ENCODE measurements at places on chromosomes 13 and 19. TPM values are rescaled to one million over a fixed set of nuclear protein-coding genes. Genes with fewer than 3 reads are reported as not detected.

DNA sequence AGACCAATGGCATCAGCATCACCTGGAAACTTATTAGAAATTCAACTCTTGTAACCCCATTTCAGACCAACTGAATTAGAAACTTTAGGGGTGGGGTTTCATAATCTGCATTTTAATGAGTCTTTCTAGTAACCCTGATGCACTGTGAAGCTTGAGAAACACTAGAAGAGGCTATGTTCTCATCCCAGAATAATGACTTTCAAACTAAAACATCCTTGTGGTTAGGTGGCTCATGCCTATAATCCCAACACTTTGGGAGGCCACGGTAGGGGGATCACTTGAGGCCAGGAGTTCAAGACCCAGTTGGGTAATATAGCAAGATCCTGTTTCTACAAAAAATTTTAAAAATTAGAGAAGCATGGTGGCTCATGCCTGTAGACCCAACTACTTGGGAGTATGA lies 402.4 kb downstream of the DLEU7 start:
- DNase-seq: no peak

GRCh38 chr13:36891752-36892151 lies 28.3 kb downstream of the SMAD9 start:
- DNase-seq: no peak

DNA sequence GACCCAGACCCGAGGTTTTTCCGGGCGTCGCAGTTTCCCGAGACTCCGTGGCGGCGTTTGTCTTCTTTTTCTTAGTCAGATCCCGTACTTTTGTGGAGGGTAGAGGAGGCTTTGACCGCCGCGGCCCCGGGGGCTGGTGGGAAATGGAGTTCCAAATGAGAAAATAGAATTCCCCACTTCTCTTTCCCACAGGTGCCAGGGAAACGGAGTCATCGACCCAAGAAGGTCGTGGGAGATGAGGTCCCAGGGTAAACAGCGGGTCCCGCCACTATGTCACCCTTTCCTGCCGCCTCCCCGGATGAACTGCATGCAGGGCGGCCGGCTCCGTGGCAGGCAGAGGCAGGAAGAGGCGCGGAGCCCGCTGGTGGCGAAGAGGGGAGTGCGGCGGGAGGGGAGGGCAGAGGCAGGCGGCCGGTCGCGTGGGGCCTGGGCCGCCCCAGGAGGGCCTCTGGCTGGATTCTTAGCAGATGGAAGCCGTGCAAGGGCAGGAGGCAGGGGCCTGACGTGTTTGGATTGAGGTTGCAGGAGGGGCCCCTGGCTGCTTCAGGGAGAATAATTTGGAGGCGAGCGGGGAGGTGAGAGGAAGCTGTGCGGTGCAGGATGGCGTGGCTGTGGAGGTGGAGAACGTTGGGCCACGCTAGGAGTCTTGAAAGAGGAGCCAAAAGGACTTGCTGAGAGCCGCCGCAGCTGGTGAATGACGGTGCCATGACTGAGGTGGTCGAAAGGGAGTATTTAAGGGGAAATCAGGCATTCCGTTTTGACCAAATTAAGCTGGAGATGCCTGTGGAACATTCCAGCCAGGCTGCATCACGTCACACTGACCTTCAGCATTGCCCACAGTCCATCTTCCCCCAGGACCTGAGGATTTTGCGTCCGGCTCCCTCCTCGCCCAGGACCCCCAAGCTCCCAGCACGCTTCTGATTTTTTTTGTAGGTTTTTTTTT lies 11.7 kb downstream of the CYTH2 start:
- peak; percentile 27 for DNase-seq

DNA sequence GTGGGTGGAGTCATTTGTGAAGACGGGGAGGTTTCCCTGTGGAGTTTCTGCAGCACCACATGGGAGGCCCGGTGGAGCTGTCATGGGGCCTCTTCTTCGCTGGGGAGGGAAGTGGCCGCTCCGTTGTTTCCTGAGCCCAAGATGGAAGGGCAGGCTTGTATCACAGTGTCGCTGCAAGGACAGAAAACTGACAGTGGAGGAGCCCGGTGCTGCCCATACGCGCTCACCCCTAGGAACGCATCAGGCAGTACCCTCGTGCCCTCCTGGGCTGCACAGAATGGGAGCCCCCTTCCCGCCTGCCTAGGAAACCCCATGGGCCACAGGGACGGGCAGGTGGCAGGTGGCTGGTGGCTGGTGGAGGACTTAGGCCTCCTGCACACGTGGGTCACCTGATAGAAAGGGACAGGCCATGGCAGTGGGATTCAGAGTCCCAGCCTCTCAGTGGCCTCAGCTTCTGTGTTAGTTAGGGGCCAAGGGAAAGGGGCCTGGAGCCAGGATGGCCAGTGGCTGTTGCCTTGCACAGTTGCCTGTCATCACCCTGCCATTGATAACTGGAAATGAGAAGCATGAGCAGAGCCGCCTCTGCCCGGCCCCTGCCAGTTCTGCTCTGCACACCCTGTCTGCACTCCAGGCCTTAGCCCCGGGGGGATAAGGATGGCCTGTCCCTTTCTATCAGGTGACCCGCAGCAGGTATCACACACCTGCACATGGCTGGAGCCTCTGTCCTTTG lies 7.6 kb downstream of the COL4A2 start:
- no peak for DNase-seq

- DNase-seq: peak; percentile 27
These were observed 572 bp upstream of the FKBP8 start for GRCh38 chr19:18543814-18544475.

DNA sequence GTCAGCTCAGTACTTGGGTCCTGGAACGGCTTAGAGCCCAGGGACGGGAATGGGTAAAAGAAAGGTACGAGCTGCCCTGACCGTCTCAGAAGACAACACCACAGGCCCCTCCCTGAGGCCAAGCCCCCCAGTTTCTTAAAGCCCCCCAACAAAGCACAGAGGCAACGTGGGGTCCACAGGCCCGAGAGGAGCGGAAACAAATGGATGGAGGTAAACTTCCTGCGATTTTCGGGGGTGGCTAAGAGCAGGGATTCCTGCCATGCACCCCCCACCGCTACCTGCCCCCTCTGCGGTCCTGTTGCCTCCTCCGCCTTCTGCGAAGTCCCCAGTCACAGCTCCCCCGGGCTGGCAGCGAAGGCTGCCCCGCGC lies 48.2 kb downstream of the PTPRS start:
- no peak for DNase-seq

NAXD gene
- polyA plus RNA-seq: 34.3 TPM

DNA sequence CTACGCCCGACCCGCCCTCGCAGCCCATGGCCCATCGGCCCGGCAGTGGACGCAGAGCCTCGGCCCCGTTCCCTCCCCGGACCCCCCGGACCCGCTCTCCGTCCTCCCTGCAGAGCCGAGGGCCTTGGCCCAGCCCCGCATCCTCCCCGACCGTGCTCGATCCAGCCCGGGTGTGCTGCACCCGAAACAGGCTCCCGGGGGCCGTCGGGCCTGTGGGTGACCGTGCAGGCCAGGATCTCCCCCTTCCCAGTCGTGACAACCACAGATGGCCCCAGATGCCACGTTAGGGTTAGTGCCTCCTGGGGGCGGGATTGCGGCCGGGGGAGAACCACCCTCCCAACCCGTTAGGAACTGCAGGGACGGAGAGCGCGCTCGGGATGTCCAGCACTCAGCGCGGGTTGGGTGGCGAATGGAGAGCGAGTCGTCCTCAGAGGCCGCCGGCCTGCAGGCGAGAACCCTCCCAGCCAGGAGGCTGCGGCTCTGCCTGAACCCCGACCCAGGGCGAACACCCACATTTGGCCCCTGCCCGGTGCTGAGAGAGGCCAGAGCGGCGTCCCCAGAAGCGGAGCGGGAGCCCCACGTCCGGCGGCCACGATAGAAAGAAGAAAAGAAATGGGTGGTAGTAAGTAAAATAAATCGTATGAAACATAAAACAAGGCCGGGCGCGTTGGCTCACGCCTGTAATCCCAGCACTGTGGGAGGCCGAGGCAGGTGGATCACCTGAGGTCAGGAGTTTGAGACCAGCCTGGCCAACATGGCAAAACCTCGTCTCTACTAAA lies 6.7 kb upstream of the MADCAM1 start:
- no peak for DNase-seq

MAP2K7 gene
- 22.6 TPM for polyA plus RNA-seq

HIF3A gene
- polyA plus RNA-seq: 194 TPM

CEACAM4 gene
- 0.10 TPM for polyA plus RNA-seq

DPF1 gene
- 2.8 TPM for polyA plus RNA-seq

DNA sequence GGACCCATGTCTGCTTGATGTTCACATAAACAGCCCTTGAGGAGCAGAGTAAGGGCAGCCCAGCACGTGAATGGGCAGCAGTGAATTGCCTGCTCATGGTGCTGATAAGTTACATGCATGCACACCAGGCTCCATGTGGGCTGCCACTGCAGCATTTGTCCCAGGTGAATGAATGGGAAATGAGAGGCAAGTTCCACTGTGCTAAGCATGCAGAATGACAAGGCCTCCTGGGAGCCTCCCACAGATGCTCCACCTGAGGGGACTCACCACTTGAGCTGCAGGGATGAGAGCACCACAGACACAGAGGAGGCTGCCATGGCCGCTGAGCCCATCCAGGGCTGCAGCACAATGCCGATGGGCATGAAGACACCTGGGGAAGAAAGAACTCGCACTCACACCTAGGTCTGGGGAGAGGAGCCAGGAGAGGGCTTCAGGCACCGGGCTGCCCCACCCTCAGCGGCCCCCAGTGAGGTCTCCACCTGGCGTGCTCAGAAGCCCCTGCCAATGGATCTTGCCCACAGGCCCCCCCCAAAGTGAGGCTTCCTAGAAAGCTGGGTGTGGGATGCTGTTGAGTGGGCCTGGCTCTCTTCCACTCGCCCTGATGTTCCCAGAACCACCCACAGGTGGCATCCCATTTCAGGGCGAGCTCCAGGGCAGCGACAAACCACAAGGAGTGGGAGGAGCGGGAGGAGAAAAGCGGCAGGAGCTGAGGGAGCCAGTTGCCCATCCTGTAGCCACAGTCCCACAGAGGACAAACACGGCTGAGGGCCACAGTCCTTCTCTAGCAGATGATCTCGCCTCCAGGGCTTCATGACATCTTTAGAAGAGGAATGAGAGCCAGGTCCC lies 73.8 kb downstream of the CCDC70 start:
- no peak for DNase-seq

KASH5 gene
- not detected for polyA plus RNA-seq

TICAM1 gene
- 7.7 TPM for polyA plus RNA-seq

SYCN gene
- polyA plus RNA-seq: not detected

DNA sequence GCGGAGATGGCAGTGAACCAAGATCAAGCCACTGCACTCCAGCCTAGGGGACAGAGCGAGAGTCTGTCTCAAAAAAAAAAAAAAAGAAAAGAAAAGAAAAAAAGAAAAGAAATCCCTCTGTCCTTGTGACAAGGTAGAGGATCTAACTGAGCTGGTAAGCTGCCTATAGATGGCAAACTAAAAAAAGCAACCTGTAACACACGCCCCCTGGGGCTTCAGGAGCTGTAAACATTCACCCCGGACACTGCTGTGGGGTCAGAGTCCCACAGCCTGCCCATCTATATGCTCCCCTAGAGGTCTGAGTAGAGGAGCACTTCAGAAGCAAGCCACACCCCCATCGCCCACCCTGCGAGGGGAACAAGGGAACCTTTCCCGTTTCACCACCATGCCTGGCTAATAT lies 4.3 kb upstream of the PGPEP1 start:
- DNase-seq: no peak

GRCh38 chr19:54191011-54191810 lies at the start of gene TSEN34:
Gene TSEN34 (plus strand): TSS chr19:54191308. CDS start chr19:54191365, 57 bp downstream.
- peak; percentile 94 for DNase-seq

DNA sequence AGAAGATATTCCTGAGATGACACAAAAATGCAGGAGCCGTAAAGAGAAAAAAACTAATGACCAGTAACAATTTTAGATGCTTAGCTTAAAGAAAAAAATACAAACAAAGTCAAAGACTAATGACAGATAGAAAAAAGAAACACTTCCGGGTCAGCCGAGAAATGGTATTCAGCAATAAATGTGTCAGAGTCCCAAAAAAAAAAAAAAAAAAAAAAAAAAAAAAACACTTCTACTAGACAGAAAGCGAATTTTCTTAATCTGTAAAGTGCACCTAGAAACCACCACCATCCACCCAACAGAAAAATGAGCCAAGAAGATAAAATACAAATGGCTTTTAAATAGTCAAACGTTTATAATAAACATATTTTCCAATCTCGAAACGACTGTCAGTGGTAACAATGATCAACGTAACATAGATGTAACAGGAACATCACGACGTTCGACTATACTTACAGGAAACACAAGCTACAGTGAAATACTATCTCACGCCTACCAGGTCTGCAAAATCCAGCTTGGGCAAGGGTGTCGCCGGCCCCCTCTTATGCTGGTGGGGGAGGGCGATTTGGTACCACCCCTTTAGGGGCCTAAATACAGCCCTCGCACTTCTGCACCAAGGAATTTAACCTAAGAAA lies 10.6 kb downstream of the ABHD17A start:
- no peak for DNase-seq

GRCh38 chr13:98765996-98766519 lies 13.6 kb upstream of the SLC15A1 start:
- DNase-seq: no peak

DNA sequence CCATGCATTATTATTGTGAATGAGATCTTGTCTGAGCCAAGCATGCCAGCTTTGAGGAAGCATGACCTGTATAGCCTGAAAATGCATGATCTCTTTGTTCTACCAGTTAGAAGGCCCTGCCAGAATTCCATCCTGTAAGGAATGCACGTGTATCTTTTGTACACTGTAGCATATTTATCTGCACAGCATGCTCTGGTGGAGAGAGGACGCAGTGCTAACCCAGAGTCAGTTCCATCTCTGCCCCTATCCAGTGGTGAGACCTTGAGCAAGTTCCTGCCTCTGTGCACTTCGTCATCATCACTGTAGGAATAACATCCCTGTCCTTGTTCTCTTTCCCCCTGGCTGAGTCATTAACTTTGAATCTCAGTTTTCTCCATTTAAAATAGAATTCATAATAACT lies 233.8 kb downstream of the SLC7A1 start:
- DNase-seq: no peak

SOX1 gene
- polyA plus RNA-seq: not detected

LIN7B gene
- polyA plus RNA-seq: 8.3 TPM

GRCh38 chr13:71454509-71454908 lies 412.5 kb downstream of the DACH1 start:
- no peak for DNase-seq

DNA sequence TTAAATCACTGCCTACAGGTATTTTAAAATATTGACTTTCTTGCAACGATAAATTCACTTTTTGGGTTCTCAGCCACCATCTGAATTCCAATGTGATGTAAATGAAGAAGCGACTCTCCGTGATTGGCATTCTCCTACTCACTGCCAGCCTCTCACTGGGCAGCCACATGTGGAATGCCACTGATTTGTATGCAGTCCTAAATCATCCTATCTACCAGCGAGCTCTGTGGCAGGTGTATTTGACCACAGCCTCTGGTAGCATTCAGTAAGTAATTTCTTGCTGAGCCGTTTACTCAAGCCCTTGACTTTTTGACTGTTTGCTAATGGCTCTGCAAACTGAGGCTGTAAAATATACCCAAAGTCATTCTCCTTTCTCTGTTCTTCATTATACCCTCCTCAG lies 559.0 kb upstream of the SLC10A2 start:
- DNase-seq: no peak

FXYD1 gene
- polyA plus RNA-seq: 39.4 TPM

- no peak for DNase-seq
These were observed 8.8 kb downstream of the CYP4F8 start for GRCh38 chr19:15623711-15624318.
